Left colon (tissue), 2 donors: ENCODE measurements at places on chromosomes 1 and 21. TPM values are rescaled to one million over a fixed set of nuclear protein-coding genes. Genes with fewer than 3 reads are reported as not detected.

Gene NEK2
- total RNA-seq, result 6.6 TPM

Gene FCRL2
- 1.1 TPM for total RNA-seq

Gene LCE1D
- total RNA-seq, result not detected

Gene SHISAL2A
- 0.45 TPM for total RNA-seq

Gene HAPLN2
- not detected for total RNA-seq

Gene NCF2
- total RNA-seq, result 7.0 TPM

Gene SLC1A7
- total RNA-seq, result 1.1 TPM

Gene PSRC1
- total RNA-seq, result 6.1 TPM

Gene S100A8
- total RNA-seq, result 6.7 TPM

Gene MACF1
- 149 TPM for total RNA-seq

Gene RIPPLY3
- total RNA-seq, result 0.11 TPM

Gene SEMA4A
- total RNA-seq, result 3.5 TPM

Gene PALMD
- total RNA-seq, result 1.5 TPM

Gene MASP2
- total RNA-seq, result not detected

Gene TCHH
- total RNA-seq, result 0.06 TPM

Gene CORT
- total RNA-seq, result 0.52 TPM
